ENCODE measurements at places on chromosomes 11 and 22.

GRCh38 chr11:45373506-45374035, 87.4 kb upstream of the SYT13 start:
- no peak for DNase-seq

- no peak for DNase-seq
Measured at GRCh38 chr11:36019005-36019596, 75.2 kb downstream of the LDLRAD3 start.

DNA sequence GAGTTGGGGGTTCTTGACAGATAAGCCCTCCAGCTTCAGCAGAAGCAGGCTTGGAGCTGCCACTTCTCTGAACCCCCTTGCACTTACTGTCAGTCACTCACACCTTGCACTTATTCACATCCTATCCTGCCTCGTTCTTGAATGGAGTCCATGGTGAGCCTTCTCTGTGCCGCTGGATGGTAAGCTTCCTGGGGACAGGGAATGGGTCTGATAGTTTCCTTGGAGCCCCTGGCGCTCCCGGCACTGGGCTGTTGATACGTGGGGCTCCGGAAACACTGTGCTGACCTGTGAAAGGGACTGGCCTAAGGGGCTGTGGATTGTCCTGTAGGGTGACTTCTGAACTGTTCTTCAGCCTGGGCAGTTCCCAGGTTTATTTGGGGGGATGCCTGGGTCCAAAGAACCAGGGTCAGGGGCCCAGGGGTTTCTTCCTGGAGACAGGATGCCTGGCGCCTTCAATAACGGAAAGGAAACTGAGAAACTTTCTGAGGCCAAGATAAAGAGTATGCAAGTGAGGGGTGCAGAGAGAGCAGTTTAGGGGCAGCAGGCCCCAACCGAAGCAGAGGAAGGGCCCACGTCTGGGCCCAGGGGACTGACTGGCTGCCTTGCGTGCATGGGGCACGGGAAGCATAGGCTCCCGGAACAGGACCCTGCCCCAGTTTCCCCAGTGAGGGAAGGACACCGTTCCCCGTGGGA, 709 bp upstream of the ST3GAL4 start:
- DNase-seq, result no peak

- peak; percentile 80 for DNase-seq
Measured at GRCh38 chr11:65425971-65426838, 3.6 kb downstream of the NEAT1 start.

DNA sequence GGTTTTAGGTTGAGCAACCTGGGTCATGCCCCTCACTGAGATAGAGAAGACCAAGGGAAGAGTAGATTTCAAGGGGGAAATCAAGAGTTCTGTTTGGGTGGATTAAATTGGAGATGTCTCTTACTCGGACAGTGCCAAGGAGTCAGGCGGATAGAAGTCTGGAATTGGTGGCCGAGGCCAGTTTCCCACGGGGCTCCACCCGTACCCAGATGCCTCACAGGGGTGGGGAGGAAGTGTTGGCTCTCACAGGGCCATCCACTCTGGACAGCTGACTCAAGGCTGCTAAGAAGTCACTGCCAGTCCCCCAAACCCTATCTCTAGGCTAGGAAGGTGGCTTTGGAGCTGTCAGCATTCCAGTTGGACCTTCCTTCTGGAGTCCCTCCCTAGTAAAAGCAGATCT, 79.1 kb upstream of the TIMP3 start:
- DNase-seq, result no peak

GRCh38 chr11:75233754-75234172, 6.8 kb upstream of the TPBGL start:
- DNase-seq, result no peak

- peak; percentile 58 for DNase-seq
Measured at GRCh38 chr11:111586388-111586831, 15.8 kb upstream of the SIK2 start.

DNA sequence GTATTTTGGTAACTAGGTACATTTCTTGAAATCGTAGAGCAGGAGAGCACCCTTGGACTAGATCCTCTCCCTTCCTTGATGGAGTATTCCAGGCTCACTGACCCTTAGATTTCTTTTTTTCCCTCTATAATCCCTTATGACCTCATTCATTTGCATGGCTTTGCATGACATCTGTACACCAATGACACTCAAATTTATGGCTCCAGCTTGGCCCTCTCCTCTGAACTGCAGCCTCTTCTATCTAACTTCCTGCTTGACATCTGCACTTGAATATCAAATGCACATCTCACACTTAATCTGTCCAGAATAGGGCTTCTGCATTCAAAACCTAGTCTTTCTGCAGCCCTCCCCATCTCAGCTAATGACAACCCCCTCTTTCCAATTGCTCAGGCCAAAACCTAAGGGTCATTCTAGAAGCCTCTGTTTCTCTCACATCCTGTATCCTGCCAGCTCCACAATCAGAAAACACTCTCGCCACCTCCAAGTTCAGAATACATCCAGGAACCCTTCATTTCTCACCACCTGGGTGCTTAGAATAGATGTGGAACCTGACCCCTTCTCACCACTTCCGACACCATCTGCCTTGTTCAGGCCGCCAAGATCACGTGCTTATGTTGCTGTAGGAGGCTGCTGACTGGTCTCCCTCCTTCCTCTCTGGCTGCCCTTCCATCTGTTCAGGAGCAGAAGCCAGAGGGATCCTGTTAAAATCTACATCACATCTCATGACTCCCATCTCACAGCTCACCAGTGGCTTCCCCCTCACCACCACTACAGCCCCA, 138.9 kb upstream of the MTNR1B start:
- no peak for DNase-seq

GRCh38 chr11:88384004-88384668, 46.6 kb upstream of the CTSC start:
- no peak for DNase-seq

DNA sequence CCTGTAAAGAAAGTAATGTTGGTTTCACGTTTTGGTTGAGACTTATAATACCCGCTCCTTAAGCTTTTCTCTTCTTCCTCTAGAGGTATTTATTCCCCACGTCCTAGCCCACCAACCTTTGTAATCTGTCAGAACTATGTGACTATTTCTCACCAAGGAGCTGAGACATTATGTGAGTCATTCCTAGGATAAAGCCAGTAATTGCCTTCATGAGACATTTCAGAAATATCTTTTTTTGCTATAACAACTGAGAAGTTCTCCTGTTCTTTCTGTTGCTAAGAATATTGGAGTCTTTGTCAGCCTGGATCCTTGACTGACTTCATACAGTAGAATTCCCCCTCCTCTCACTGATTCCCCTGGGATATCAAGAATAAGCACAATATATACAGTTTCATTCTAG, 1497.0 kb upstream of the TENM4 start:
- DNase-seq, result no peak

DNA sequence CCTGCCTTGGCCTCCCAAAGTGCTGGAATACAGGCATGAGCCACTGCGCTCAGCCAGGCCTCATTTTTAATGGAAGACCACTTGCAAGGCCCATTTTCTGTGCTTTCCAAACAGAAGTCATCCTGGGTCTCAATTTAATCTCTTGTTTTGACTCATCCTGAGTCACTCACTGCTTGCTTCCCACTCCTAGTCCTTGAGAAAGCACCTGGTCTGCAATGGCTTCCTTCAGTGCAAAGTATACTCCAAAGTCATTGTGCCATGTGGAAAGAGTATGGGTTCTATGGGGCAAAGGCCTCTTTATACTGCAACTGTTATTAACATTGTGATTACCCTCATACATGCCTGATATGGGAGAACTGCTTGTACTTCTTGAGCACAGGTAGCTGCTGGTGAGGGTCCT, 18.3 kb upstream of the SLC5A1 start:
- DNase-seq, result no peak

DNA sequence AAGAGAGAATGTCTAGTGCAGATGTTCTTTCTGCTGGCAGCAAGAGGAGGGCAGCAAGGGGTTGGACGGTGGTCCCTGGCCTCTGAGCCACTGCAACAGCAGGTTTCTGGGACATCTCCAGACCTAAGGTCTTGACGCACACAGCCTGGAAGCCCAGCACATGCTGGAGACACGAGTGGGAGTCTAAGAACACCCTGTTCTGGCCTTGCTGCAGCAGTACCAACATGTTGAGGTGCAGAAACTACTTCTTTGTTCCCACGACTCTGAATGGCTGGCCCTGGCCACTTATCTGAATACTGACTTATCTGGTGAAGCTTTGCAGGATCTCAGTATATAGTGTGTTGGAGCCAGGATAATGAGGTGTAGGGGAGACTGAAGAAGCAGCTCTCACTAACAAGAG, 6.8 kb downstream of the MICAL2 start:
- peak; percentile 38 for DNase-seq

DNA sequence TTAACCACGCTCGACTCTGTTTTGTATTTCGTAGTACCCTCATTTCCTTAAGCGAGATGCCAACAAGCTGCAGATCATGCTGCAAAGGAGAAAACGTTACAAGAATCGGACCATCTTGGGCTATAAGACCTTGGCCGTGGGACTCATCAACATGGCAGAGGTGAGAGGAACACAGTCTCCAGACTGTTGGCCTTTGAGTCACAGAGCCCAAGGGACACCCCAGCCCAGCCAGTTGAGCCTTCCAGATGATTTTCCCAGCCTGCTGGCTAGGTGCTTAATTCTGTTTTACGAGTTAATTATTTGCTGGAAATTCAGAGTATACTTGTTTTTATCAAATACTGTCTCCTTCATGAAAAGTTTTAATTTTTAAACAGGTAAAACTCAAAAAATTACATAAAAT, 57.3 kb upstream of the RAB1B start:
- DNase-seq, result no peak

DNA sequence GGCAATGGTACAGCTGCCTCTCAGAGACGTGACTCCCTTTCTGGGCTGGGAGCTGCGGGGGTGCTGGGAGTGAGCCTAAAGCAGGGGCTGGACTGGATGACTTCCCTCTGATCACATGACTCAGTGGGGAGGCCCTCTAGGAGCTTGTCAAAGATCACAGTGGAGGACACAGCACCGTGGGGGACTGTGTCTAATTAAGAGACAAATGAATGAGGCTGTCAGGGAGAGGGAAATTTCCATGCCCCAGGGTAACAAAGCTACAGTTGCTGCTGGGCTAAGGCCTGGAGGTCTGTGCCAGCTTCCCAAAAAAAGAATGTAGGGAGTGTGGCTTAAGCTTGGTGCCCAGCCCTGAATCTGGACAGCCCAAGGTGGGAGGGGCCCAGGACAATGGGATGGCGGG, 262.8 kb upstream of the PLET1 start:
- DNase-seq, result no peak

- DNase-seq, result no peak
Measured at GRCh38 chr11:63521896-63522295, 14.7 kb upstream of the PLAAT4 start.

- no peak for DNase-seq
Measured at GRCh38 chr11:79331203-79331901, 109.5 kb downstream of the TENM4 start.

DNA sequence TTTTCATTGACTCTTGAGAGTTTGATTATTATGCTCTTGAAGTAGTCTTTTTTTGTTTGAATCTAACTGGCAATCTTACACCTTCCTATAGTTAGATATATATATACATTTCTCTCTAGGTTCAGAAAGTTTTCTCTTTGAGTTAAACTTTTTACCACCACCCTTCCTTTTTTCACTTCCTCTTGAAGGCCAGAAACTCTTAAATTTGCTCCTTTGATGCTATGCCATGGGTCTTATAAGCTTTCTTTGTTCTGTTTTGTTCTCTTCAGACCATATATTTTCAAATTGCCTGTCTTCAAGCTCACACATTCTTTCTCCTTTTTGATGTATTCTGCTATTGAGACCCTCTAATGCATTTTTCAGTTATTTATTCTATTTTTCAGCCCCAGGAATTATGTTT, 513.5 kb upstream of the CNTN5 start:
- no peak for DNase-seq

- no peak for DNase-seq
Measured at GRCh38 chr11:48024635-48025071, 44.3 kb downstream of the PTPRJ start.

DNA sequence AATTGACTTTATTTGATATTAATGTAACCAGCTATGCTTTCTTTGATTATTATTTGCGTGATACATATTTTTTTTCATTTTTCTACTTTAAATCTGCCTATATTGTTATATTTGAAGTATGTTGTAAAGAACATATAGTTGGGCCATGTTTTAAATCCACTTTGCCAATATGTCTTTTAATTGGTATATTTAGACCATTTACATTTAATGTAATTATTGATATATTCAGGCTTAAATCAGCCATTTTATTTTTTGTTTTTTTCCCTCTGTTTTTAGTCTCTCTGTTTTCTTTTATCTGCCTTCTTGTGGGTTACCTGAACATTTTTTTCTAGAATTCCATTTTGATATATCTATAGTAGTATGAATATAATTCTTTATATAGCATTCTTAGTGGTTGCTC, 55.9 kb downstream of the ADAMTS15 start:
- no peak for DNase-seq

DNA sequence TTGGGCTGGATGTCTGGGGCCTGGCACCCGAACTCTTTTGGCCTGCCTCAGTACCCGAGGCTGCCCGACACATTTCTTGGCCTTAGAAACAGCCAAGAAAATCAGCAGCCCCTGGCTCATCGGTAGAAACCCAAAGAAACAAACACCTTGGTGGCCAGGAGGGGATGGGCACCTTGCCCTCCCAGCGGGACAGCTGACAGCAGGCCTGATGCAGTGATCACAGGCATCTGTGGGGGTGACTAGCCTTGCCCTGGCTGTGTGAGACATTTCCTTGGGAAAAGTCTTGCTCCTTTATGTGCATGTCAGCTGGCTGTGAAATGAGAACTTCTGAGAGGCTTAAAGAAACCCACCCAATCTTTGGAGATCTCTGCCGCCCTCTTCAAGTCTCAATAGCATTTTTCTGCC, 60.9 kb downstream of the SMIM38 start:
- no peak for DNase-seq

GRCh38 chr11:2517016-2517385, 72.2 kb downstream of the KCNQ1 start:
- no peak for DNase-seq

DNA sequence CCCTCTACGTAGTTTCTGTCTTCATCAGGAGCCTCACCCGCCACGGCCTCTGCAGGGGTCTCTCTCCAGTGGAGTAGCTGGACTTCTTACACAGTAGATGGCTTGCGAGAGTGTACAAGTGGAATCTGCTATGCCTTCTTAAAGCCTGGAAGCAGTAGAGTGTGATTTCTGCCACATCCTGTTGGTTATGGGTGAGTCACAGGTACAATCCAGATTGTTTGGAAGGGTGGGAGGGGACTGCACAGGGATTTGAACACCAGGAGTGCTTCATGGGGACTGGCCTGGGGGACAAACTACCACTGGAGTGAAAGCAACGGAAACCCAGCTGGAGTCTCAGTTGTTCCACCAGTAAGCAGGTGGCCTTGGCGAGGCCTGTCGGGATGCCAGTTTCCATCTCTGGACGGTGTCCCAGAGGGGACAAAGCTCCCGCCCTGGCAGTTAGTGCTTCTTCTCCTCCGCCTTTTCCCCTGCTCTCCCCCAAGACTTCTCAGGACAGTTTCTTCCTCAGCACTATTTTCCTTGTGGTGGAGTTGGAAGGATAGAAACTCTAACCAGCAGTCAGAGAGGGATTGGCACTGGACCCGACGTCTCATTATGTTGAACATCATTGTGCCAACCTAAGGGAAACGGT, 85.0 kb upstream of the RCN1 start:
- DNase-seq, result no peak

DNA sequence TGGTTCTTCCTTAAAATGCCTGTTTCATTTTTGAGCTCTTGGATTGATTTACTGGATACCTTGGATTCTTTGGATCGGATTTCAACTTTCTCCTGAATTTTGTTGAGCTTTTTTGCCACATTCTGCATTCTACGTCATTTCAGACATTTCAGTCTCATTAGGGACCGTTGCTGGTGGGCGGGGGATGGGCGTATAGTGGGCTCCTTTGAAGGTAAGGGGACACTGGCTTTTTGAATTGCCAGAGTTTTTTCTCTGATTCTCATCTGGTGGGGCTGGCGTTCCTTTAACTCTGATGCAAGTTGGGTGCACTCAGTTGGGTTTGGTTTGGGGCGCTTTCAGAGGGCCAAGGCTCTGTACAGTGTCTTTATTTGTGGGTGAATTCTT, 216.5 kb downstream of the DYNC2H1 start:
- no peak for DNase-seq

Measured in hematopoietic multipotent progenitor cell treated with erythropoietin and hydrocortisone succinate and interleukin-3 and kit ligand, for 15 days (in vitro differentiated cells).